ENCODE measurements at places on chromosomes 4 and X. TPM values are rescaled to one million over a fixed set of nuclear protein-coding genes. Genes with fewer than 3 reads are reported as not detected.

The NONO gene
- total RNA-seq, result 333 TPM

The ADH1B gene
- total RNA-seq, result 2.9 TPM

The PSAPL1 gene
- not detected for total RNA-seq

The PLK4 gene
- total RNA-seq, result 15.0 TPM

The TRIM60 gene
- total RNA-seq, result not detected

The PABPC4L gene
- total RNA-seq, result 0.59 TPM

The IL21 gene
- not detected for total RNA-seq

The STS gene
- total RNA-seq, result 1.5 TPM

The MFAP3L gene
- total RNA-seq, result 0.50 TPM

The MAGEE1 gene
- total RNA-seq, result 0.17 TPM

The SOD3 gene
- 4.5 TPM for total RNA-seq

The SOX3 gene
- 0.15 TPM for total RNA-seq

The FHL1 gene
- 36.4 TPM for total RNA-seq

Measured in bronchus fibroblast of lung (primary cell).